Activated naive CD4-positive, alpha-beta T cell (primary cell): ENCODE measurements at places on chromosomes 11 and 22.

- DNase-seq: no peak
Measured at GRCh38 chr11:2270322-2271076, at the start of gene ASCL2. Gene ASCL2 (minus strand): TSS chr11:2270588. CDS start chr11:2270332, 256 bp downstream.

GRCh38 chr22:33771136-33771535 is 149.1 kb downstream of the LARGE1 start:
- DNase-seq: no peak

DNA sequence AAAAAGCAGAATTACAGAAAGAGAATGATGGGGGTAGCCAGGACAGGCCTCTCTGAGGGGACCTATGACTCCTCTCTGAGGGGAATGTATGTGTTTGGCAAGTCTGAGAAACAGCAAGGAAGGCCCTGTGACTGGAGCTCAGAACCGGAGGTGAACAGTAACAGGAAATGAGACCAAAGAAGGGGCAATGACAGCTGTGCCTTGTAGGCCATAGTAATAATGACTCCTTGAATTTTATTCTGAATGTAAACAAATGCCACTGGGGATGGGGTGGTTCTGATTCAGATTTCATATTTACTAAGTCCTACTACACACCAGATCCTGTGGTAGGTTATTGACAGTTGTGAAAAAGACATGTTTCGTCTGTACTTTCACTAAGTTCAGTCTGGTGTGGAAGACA is 52.8 kb upstream of the APOA1 start:
- DNase-seq: no peak

DNA sequence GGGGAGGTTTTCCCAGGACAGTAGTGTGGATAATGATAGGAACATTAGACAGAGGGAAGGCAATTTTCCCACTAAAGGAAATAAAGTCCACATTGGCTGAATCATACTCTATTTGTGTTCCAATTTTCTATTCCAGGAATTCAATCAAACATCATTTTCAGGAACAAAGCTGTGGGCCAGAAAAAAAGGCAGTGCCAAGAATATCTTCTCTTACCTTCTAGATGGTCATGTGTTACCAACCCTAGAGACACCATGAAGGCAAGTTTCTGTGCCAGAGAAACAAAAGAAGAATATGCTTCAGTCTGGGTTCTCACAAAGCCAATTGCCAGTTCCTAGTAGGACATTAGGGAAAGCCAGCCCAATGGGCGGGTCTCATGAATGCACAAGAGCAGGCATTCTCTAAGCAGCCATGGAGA is 27.5 kb downstream of the LARGE2 start:
- DNase-seq: no peak

GRCh38 chr11:14638561-14638960 is 5.0 kb upstream of the PDE3B start:
- no peak for DNase-seq

DNA sequence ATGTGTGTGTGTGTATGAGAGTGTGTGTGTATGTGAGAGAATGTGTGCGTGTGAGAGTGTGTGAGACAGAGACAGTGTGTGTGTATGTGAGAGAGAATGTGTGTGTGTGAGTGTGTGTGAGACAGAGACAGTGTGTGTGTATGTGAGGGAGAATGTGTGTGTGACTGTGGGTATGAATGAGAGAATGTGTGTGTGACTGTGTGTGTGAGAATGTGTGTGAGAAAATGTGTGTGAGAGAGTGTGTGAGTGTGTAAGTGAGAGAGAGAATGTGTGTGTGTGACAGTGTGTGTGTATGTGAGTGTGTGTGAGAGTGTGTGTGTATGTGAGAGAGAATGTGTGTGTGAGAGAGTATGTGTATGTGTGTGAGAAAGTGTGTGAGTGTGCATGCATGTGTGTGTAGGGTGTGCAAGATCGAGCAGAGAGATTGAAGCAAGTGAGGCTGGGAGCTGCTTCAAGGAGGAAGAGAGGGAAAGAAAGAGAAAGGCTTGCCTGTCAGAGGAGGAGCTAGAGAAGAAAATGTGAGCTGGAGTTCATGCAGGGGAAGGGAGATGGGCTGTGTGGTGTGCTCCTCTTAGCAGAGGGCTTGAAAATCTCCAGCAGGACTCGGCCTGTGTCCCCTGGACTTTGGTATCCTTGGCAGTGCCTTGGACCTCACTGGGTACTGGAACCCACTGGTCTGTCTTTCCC is 27.7 kb upstream of the TP53I11 start:
- no peak for DNase-seq

GRCh38 chr11:4064278-4064955 is 30.2 kb upstream of the RRM1 start:
- no peak for DNase-seq

DNA sequence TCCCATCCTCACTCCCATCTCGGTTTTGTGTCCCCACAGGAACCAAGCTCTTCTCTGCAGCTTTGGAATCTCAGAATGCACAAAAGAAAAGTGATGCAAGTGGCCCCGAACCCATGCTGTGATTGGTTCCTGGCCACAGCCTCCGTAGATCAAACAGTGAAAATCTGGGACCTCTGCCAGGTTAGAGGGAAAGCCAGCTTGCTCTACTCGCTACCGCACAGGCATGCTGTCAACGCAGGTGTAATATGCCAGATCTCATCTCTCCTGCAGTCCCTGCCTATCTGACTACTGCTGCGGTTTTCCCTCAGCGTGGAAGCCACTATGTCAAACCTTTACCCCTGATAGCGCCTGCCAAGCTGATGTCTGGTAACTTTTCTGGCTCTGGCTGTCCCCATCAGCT is 200.5 kb upstream of the LRRC4C start:
- no peak for DNase-seq

GRCh38 chr11:132134322-132134721 is 763.9 kb downstream of the NTM start:
- DNase-seq: no peak

GRCh38 chr22:20749453-20749852 is 24.5 kb upstream of the SERPIND1 start:
- DNase-seq: no peak

- DNase-seq: no peak
Measured at GRCh38 chr11:121421149-121421901, 30.8 kb upstream of the SORL1 start.
